ENCODE measurements at places on chromosomes 7 and 10.

GRCh38 chr10:22658745-22659410 is 55.5 kb downstream of the PIP4K2A start:
- no peak for DNase-seq

- DNase-seq, result no peak
Observed at GRCh38 chr10:3853547-3854303, 68.7 kb upstream of the KLF6 start.

DNA sequence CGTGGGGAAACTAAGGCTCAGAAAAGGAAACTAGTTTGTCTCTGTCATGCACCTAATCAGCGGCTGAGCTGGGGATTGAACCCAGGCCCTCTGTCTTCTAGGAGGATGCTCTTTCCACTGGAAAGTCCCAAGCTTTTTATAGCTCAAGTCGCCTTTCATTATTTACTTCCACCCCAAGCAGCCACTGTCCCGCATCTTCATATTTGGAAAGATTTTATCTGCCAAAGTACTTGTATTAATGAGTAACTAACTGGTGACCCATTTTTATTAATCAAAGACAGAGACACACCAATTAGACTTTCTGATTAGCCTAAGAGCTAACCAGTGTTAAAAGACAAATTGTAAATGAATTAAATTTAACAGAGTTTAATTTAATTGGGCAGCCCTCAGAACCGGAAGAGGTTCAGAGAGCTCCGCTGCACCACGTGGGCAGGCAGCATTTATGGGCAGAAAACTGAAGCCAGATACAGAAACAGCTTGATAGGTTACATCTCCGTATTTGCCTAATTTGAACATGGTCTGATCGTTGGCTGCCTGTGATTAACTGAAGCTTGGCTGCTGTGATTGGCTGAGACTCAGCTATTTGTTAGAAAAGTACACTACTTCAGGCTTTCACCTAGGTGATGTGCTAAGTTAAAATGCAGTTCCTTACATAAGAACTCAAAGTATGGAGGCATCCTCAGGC is 78.5 kb upstream of the PDCD4 start:
- no peak for DNase-seq

- DNase-seq, result no peak
Observed at GRCh38 chr7:138892812-138893211, 88.4 kb downstream of the KIAA1549 start.

GRCh38 chr7:155119801-155120382 is 49.8 kb downstream of the HTR5A start:
- no peak for DNase-seq

DNA sequence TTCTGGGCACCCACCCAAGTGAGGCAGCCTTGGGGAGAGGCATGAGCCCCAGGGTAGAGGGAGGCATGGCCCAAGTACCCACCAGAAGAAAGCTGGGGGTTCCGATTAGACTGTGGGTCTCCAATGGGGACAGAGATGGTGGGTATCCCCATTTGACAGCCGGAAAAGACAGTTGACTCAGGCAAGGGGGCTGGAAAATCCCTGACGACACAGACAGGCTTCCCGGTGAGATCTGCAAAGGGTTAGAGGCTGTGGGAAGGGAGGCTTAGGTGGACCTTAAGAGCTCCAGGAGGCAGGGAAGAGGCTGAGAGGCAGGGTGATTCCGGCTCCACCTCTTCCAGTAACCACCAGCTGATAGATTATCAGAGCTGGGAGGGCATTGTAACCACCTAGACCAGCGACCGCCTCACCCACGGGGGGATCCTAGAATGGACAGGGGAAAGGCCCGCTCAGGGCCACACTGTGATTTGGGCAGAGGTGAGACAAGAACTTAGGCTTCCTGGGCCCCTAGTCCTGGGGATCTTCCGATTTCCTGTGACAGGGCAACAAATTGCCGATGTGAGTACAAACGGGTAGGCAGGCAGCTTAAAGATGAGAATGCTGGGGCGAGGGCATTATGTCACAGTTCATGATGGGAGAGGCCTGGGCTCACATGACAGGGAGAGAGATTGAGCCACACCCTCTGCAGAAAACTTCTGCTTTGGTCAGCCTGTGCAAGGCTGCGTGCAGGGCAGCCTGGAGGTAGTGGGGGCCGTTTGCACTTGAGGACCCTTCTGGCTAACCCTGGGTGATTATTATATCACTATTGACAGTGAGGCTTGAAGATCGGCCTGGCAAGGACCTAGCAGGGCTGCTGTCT is 5.4 kb downstream of the TBATA start:
- no peak for DNase-seq

- DNase-seq, result no peak
Observed at GRCh38 chr10:124668517-124669051, 75.6 kb downstream of the FAM53B start.

DNA sequence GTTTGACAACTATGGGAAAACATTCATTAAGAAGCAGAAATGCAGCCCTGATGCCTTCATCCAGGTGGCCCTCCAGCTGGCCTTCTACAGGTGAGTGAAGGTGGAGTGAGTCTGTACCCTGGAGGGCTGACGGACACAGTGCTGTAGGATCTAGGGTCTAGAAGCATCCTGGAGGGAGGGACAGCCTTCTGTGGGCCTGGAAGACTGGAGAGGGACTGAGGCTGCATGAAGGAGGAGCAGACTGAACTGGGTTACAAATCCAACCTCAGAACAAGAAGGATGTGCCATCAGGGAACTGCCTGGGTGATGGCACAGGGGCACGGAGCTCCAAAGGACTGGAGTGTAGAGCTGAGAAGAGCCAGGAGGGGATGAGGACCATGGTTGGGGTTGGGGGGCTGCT is 27.5 kb upstream of the C10orf53 start:
- DNase-seq, result no peak

DNA sequence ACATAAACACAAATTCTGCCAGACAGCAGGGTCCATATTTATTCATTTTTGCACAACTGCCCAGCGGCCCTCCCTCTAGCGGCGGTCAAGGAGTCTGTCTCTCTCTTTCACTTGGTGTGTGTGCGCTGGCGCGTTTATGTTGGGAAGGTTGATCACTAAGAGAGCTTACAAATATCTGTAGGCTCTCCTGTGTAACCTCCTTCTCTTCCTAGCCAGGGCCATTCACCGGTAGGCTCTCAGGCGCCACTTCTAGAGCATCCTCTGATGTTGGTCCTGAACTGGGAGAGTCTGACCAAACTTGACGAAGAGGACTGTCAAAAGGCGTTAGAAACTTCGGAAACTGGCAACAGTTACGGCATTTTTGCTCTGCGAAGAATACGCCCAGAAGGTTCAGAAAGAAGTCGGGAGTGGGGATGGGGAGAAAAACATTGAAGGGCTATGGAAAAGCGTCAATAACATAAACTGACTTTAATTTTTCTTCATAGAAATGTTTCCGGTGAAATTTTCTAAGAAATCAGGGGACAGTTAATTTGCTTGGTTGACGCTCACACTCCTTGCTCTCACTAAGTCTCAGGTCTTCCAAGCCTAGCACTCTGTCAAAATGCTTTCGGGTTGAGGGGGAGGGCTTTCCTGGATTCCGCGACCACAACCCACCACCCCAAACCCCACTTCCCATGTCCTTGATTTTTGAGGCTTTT is 731.1 kb downstream of the ZWINT start:
- peak; percentile 42 for DNase-seq

- no peak for DNase-seq
Observed at GRCh38 chr10:79046326-79046725, 22.4 kb upstream of the ZMIZ1 start.

DNA sequence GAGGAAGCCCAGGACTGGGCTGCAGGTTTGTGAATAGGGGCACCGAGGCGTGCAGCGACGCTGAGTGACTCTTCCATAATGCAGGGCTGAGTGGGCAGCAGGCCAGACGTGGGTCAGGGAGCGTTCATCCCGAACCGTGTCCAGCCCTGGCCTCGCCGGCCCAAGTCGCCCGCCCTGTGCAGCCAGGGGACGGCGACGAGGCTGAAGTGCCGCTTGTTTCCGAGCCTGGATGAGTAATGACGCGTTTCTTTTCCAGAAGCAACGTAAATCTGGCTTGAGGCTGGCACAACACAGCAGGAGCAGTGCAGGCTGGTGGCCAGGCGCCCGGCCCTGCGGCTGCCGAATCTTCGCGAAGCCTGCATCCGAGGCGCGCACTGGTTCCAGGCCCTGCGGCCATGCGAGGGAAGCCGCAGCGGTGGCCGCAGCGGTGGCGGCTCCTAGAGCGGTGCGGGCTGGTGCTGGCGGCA is 74.0 kb upstream of the SEC61G start:
- DNase-seq, result no peak

DNA sequence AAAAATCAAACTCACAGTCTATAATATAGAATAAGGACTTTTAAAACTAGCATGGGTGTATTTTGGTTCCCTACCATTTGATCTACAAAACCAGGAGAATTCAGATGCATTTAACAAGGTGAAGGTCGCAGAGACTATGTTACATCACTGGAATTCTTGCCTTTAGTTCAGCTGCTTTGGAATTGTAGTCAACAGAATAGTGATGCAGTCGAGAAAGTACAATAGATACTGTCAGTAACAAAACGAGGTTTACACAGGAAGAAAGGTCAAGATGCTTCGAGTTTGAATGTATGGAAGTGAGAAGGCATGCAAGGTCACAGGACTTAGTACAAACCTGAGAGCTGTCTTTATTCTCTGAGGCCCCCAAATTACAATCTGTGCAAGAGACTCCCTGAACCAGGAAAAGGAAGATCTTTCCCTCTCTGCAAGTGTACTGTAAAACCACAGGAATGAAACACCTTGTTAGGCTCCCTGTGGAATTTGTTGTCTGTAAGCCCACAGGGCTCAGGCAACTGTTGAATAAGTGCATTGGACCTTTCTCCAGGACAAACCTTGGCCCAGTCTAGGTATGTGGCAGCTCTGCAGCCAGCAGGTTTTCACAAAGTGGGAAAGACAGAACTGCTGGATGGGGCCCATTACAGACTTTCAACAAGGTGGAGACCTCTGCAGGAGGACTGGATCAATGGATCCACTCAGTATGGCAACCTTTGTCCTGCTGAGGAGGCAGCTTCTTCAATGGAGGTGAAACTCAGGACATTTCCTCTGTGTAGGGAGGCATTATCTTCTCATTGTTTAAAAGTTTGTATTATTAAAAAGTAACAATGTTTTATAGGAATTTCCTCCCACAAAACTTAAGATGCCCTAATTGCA is 101.1 kb upstream of the GSDME start:
- no peak for DNase-seq

DNA sequence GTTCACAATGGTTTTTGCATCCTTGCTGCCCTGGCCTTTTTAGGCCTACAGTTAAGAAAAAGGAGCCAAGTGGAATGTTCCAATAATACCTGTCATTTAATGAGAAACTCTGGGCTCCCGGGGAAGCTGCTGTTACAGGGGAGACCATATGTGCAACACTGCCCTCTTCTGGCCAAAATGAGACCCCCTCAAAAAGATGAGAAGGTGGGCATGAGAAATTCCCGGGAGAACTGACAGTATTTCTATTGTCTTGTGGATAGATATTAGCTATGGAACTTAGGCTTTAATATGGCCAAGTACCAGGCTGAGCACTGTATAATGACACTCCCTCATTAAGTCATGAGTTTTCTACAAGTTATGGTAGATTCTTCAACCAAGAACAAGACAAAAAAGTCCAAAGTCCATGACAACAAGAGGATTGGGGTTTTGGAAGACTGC is 99.4 kb downstream of the CCDC3 start:
- no peak for DNase-seq

- DNase-seq, result no peak
Observed at GRCh38 chr7:28840592-28840995, 117.5 kb downstream of the TRIL start.

- peak; percentile 76 for DNase-seq
Observed at GRCh38 chr10:72250666-72251065, 23.1 kb upstream of the DDIT4 start.

DNA sequence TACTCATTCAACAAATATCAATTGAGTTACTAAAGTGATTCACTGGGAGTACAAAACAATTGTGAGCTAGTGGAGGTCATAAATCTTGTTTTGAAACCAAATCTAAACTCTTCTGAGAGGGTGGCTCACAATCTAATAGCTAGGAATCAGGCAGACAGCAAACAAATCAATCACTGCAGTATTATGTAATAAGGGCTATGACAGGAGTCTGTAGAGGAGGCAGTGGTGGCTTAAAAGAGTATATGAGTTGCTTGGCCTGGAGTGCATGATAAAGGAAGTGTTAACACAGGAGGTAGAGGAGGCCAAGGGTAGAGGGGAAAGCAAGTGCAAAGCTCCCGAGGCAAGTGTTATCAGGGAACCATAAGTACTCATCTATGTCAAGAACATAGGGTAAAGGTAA is 16.5 kb downstream of the MYPN start:
- DNase-seq, result no peak

- DNase-seq, result no peak
Observed at GRCh38 chr7:147775516-147776284, 814.9 kb upstream of the C7orf33 start.

GRCh38 chr7:42053834-42054233 is 183.2 kb downstream of the GLI3 start:
- DNase-seq, result no peak

GRCh38 chr7:26743205-26743604 is 121.2 kb downstream of the SKAP2 start:
- DNase-seq, result no peak

GRCh38 chr10:54559498-54559897 is 241.5 kb downstream of the PCDH15 start:
- DNase-seq, result no peak

GRCh38 chr7:7131273-7131672 is 51.1 kb upstream of the C1GALT1 start:
- no peak for DNase-seq

DNA sequence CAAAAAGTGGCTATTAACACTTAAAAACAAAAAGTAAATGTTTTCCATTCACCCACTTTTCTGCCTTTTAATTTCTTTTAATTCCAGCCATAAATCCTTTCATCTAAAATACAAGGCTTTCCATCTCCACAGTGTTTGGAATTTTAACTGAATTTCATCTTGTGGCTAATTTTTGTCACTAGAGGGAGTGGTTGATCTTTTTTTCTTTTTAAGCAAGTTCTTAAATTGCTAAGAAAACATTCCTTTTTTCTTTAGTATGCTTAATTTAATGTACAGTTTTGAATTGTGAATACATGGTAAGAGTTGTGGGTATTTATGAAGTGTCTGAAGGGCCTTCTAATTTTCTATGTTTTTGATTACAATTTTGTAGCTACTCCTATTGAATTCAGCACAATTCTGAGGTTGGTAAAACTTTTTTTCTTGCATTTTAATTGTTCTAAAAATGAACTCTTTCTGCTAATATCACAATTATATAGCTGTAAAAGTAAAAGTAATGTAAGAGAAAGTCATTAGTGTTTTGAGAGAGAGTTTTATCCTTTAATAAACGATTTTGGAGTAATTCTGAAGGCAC is 54.9 kb upstream of the ANK3 start:
- no peak for DNase-seq

- DNase-seq, result no peak
Observed at GRCh38 chr10:133592716-133593115, 27.3 kb upstream of the SYCE1 start.

GRCh38 chr10:15069230-15069629 is 19.3 kb downstream of the ACBD7 start:
- DNase-seq, result no peak

DNA sequence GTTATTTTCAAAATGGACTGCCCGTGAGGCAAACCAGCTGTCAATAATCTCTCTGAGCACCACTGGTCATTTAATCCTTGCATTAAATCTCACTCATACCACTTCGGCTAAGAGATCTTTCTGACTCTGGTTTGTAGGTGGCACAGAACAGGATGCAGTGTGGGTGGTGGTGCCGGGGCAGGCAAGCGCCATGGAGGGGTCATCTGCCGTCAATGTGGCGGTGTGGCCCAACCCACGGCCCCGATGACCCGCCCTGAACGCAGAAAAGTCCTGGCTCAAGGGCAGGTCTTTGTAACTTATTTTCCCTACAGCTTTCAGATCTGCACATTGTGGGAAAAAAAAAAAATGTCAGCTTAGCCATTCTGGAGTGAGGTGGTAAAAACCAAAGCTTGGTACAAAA is 73.2 kb upstream of the MGMT start:
- no peak for DNase-seq

- no peak for DNase-seq
Observed at GRCh38 chr10:92111336-92111939, 179.4 kb downstream of the CPEB3 start.

All from Right ventricle myocardium superior (tissue), 1 donor.